Pulmonary artery endothelial cell (primary cell): ENCODE measurements at places on chromosomes 16 and 17.

- DNase-seq, result no peak
Observed at GRCh38 chr16:15539197-15539596, 103.8 kb downstream of the MARF1 start.

- no peak for DNase-seq
Observed at GRCh38 chr17:79340333-79341221, 266.0 kb downstream of the ENGASE start.

GRCh38 chr16:19071811-19072777 lies 4.7 kb downstream of the COQ7 start:
- no peak for DNase-seq

DNA sequence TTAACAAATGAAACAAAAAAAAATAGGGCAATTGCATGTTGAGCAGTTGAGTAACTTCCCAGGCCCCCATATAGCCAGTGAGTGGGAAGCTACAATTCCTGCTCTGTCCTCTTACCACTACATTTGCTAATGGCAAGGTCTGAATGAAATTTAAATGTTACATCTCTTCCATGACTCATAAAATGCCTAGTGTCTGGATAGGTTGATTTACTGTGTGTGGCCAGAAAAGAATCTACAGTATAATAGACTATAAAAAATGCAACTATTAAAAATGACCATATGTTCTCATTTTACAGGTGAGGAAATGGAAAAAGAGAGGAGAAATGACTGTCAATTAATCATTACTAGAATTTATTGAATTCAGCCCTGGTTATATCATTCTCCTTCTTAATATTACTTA lies 1199.3 kb downstream of the CDH11 start:
- no peak for DNase-seq

- peak; percentile 27 for DNase-seq
Observed at GRCh38 chr17:76872221-76872873, 4.1 kb downstream of the MGAT5B start.

GRCh38 chr17:64066716-64067115 lies 46.3 kb upstream of the ICAM2 start:
- no peak for DNase-seq

GRCh38 chr17:64750478-64750877 lies 88.4 kb upstream of the SMURF2 start:
- no peak for DNase-seq

DNA sequence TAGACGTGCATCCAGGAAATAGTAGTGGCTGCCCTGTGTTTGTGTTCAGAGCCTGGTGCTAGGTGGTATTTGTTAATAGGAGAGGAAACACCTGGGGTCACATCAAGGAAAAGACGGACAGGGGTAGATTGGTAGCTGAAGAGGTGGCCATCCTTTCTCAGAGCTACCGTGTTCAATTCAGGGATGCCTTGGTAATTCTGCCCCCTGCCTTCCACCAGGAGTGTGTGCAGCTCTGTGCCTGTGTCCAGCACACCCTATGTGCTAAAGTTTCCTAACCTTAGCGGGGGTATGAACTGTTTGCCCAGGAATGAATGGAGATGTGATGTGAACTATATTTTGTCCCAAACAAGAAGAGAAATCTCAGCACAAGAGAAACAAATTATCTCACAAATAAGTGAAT lies 174.1 kb upstream of the MPHOSPH6 start:
- no peak for DNase-seq

DNA sequence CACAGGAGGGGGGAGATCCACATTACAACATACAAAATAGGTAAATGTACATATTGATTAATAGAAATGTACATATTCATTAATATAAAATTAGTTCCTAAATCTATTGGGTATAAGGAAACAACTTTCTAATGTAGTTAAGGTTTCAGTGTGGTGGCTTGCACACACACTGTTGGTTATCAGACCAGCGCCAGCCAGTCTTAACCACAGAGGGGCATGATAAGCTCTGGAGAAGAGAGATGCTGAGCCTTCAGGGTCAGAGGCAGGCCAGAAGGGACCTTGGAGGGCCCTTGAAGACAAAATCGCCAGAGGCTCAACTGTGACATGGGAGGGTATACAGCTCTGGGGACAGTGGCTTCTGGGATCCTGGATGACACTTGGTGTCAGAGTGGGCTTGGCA lies 10.9 kb upstream of the ZFP90 start:
- DNase-seq, result no peak

- DNase-seq, result no peak
Observed at GRCh38 chr17:79777120-79777893, 641 bp upstream of the CBX2 start.

GRCh38 chr17:64091116-64091515 lies 38.8 kb downstream of the ERN1 start:
- DNase-seq, result no peak

GRCh38 chr17:35046245-35046644 lies 17.3 kb downstream of the RFFL start:
- DNase-seq, result no peak

- no peak for DNase-seq
Observed at GRCh38 chr17:40565769-40566409, 617 bp upstream of the CCR7 start.

DNA sequence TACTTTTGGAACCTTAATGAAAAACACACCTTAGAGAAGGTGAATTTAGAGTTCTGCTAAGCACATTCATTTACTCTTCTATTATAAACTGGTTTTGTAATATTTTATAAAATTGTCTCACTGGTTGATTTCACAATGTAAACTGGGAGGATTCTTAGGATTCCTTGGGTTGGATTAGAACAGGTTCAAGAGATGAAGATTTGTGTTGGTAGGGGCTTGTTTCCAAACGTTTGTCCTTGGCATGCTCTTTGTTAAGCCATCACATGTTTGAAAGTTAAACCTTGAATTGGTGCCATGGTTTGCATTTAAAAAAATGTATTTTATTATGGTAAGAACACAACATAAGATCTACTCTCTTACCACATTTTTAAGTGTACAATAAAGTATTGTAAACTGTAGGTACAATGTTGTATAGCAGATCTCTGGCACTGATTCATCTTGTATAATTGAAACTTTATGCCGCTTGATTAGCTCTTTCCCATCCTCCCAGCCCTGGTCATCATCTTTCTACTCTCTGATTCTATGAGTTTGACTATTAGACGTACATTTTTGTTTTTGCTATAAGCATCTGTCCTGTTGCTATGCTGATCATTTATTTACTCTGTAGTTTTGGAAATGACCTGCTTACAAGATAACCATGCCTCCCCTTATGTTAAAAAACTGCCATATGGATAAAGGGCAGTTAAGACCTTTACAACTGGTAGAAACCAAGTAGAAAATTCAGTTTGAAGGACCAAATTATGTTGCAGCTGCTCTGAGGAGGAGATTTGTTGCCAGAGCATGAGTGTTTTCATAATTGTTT lies 9.6 kb downstream of the FTO start:
- DNase-seq, result no peak
